T47D (cell line): ENCODE measurements at places on chromosomes 3 and 15.
A peak's percentile ranks its signal among the peaks of the same experiment; 100 is the strongest.

DNA sequence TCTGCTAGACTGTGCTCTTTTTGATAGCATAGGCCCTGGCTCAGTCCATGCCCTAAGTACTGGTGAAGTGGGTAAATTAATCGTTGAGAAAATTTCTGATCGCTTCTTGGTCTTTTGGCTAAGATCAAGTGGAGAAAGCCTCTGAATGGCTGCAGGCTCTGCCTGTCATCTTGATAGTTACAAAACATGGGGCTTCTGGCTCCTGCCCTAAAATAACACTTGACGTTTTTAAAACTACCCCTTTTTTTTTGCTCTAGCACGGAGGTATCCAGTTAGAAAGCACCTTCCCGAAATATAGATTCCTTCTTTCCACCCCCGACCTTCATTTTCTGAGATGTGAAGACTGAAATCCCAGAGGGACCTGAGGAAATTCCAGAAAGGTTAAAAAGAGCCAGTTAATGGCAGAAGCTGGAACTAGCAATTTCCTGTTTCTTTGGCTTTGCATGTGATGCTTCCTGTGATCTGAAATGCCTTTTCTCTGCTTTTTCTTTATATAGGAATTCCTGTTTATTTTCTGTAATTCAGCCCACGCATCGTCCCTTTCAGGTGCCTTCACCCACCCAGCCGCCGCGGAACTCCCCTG is 799 bp upstream of the C2CD4B start:
- DNase-seq, result no peak

DNA sequence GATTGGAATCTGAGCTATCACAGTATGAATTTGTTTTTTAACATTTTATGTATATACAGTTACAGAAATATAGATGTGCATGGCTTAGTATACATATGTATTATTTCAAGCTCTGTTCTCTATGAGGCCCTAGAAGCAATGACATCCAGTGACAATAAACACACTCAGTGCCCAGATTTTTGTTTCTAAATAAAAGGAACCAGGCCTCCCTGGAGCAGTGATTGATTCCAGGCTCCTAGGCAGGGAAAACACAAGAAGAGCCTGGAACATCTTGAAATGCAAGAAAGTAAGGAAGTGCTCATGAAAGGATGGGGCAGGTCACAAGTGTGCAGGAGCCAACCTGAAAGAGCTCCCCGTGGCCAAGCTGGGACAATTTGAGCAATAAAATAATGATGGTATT is 18.5 kb upstream of the CGNL1 start:
- DNase-seq, result no peak

GRCh38 chr15:62416526-62416925 is 251.4 kb upstream of the C2CD4B start:
- no peak for DNase-seq

GRCh38 chr15:98812716-98813446 is 164.5 kb downstream of the IGF1R start:
- no peak for DNase-seq

GRCh38 chr3:160956785-160957184 is 148.4 kb downstream of the B3GALNT1 start:
- DNase-seq, result no peak

DNA sequence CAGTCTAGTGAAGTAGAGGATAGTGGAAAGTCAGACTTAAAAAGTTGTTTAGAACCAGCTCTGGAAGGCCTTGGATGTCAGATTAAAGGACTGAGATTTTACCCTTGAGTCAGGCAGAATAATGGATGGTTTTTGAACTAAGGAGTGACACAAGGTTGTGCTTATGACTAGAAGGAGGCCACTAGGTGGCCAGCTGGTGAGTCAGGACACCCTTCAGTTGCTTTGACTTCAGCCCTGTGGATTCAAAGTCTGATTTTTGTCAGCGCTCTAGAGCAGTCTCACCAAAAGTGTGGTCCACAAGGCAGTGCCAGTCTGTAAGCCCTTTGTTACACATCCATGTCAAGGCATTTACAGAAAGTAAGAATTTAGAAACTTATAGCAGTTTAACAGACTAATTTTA is 3.8 kb upstream of the GABPB1 start:
- peak; percentile 76 for DNase-seq

DNA sequence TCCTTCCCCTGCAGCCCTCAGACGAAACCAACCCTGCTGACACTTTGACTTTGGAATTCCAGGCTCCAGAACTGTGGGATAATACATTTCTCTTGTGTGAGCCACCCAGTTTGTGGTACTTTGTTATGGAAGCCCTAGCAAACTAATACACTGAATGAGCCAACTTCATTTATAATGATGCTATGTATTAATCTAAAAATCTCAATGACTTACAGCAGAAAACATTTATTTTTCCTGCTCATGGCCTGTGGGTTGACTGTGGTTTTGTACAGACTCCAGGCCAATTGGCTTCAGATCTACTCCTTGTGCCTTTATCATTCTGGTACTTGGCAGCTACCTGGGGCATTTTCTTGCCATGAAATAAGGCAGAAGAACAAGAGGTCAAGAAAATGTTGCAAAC is 152.4 kb downstream of the EBLN2 start:
- no peak for DNase-seq

DNA sequence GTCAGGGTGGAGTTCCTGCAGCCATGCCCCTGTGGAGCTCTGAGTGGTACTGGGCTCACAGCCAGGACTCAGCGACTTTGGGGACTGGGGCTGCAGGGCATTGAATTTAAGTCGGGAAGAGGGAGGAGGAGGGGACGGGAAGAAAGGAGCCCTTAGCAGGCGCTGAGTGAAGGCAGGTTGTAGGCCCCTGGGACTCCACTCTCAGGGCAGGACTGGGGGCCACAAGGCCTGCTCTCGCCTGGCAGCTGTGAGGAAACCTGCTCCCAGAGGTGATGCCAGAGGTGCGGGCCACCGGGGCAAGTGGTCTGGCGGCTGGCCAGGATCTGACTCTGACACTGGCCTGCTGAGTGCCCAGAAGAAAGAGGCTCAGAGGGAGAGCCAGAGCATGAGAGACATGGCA is 73.5 kb downstream of the EPHB3 start:
- DNase-seq, result no peak

DNA sequence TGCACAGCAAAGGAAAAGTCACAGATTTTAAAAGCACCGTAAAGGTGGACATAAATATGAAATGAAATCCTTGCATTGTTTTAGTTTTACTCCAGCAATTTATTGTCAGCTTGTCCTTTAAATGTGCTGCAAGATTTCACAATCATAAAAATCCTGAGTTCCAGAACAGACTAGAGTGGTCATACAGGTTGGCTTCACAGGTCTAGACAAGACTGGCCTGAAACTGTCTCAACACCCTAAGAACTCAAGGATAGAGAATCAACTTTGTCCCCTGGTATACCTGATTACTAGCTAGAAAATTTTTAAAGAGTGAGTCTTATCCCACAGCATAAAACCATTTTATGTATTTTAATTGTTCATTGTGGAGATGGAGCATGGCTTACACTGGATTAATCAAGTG is 521.7 kb upstream of the MCTP2 start:
- no peak for DNase-seq

DNA sequence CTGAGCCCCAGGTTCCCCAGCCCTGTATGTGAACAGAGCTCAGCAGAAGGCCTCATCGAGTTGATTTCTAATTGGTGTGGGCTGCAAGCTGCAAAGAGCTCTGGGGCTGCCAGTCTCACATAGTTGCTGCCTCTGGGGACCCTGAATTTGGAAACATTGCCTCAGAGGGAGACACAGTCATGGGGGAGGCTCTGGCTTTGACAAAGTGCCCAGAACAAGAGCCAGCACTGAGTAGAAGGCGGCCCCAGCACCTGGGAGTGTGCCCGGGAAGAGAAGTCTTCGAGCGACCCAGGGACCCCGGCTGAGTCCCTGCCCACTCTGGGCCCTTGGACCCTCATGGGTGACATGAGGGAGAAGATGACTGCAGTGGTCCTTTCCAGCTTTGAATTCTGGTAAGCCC is 7.3 kb downstream of the NTRK3 start:
- no peak for DNase-seq

GRCh38 chr3:124453189-124453588 is 277.1 kb upstream of the UMPS start:
- DNase-seq, result no peak

GRCh38 chr3:18149935-18150334 is 275.2 kb downstream of the SATB1 start:
- no peak for DNase-seq

DNA sequence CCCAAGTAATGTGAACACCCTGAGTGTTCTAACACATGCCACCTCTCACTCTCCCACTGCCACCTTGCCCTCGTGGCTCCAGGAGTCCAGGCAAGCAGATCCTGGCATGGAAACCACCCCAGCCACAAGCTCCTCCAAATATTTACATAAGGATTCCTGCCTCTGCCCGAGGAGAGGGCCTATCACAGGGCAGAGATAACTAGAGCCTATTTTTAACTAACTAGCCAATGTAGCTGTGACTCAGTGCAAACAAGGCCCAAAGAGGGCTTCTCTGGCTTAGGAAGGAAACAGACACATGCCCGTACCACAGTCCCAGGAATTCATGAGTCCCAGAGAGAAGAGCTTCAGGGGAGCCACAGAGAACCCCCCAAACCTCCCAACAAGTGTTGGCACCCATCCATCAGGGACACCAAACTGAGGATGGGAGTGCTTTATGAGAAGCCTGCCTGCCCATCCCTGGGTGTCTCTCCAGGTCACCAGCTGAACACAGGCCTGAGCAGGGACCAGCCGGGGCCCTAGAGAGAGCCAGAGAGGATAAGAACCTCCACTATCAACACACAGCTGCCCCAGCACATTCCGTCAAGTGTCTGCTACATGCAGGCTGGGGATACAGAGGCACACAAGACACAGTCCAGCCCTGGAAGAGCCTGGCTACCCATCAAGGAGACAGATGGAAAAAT is 9.2 kb downstream of the FYCO1 start:
- DNase-seq, result peak; percentile 69

GRCh38 chr3:8584661-8585060 is 59.9 kb downstream of the SSUH2 start:
- no peak for DNase-seq

- DNase-seq, result no peak
Measured at GRCh38 chr3:32614956-32615355, 44.3 kb upstream of the DYNC1LI1 start.

DNA sequence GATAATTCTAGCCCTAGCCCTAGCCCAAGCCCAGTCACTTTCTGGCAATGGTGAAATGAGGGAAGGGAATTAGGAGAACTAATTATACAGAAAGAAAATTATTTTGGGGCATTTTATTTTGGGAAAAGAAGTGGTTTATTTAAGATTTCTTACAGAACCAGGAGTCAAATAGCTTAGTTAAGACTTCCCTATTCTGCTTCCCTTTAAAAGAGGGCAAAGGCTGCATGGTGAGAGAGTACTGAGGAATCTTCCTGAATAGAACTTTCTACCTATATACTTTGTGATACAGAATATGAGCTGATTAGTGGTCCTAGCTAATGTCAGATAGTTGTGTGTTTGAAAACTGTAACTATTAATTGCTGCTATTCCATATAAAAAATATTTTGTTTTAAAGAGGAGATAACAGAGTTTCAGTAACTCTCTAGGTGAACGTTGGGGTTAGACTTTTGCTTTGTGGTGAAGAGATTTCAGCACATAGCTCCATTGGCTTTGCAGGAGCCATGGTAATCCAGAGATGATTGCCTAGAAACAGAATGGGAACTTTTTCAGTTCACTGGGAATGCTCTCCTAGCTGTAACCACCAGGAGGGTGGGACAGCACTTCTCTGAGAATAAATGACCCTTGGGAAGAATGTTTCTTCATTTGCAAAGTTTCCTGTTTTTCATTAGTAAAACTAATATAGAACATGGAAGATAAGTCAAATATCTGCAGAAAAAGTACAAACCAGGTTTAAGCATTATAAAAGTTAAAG is 5.3 kb upstream of the GCSAM start:
- DNase-seq, result no peak

DNA sequence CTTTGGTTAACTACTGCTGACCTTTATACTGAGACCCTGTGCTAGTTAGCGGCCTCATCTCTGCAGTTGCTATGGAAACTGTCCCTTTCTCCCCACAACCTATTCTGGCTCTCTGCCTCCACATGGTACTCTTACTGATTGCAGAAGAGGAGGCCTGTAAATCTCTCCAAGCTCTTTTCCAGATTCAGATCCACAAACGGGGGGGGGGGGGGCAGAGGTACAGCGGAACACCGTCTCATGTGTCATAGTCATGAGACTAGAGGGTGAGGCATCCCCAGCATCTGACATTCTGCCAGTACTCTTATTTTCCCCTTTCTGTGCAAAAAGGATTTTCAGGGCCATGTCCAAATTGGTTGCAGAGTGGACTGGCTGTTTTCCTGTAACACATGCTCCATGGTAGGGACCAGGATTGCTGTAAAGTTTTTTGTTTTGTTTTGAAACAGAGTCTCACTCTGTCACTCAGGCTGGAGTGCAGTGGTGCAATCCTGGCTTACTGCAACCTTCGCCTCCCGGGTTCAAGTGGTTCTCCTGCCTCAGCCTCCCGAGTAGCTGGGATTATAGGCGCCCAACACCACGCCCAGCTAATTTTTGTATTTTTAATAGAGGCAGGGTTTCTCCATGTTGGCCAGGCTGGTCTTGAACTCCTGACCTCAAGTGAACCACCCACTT is 8.3 kb upstream of the MAP1A start:
- DNase-seq, result no peak
